ENCODE measurements at places on chromosomes 12 and 14. TPM values are rescaled to one million over a fixed set of nuclear protein-coding genes. Genes with fewer than 3 reads are reported as not detected.

GSC gene
- total RNA-seq = not detected

MYH7 gene
- 0.56 TPM for total RNA-seq

HSP90AA1 gene
- total RNA-seq = 375 TPM

USP44 gene
- 1.8 TPM for total RNA-seq

ZFYVE26 gene
- 8.1 TPM for total RNA-seq
